Stimulated activated effector memory CD8-positive, alpha-beta T cell treated with anti-CD3 and anti-CD28 coated beads, Interleukin-12 subunit alpha, Interleukin-12 subunit beta, amount 100 ng/mL, for 72 hours (primary cell): ENCODE measurements at places on chromosomes 1 and 21.

- DNase-seq = no peak
Observed at GRCh38 chr1:149967041-149967440, 30.4 kb upstream of the MTMR11 start.

GRCh38 chr1:228825840-228826484 is 90.7 kb downstream of the RHOU start:
- no peak for DNase-seq

DNA sequence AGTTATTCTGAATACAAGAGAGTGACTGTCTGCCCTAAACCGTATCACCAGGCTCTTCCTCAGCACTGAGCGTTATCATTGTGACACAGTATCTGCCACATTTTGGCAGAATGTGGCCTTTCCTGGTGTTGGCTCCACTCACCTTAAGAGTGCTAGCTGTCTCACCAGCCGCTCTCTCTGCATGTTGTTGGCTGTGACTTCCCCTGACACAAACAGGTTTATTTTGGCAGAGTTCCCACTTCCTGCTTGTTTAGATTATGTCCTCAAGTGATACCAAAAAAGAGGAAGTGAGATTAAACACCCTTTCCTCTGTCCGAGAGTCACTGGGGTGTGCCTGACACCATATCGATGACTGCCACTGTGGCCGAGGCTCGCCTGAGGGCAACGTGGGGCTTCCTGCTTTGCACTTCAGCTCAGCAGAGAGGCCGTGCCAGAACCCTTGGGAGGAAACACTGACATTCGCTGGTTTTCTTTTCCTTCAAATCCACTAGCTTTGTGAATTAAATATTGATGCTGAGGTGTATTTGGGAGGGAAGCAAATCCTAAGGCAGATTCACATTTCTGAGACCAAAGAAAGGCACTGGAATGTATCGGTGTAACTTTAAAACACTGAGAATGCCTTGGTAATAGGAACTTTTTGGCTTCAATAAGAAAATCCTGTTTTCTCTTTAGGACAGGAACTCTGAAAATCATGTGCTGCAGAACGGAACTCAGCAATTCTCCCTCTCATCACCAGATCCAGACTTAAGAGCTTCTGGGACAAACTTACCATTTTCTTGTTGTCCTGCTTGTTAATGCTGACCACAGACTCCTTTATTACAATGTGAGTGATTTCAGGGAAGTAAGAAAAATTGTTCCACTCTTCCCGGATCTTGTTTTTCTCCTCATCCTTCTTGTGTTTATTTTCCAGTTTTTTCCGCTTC is 102.1 kb downstream of the JAK1 start:
- peak; percentile 22 for DNase-seq

- DNase-seq = no peak
Observed at GRCh38 chr1:20076710-20077461, 6.9 kb downstream of the PLA2G5 start.

GRCh38 chr1:6891781-6892579 is 106.7 kb downstream of the CAMTA1 start:
- DNase-seq = no peak

- DNase-seq = no peak
Observed at GRCh38 chr1:192639607-192640368, 3.8 kb downstream of the RGS13 start.

GRCh38 chr1:76066394-76066793 is 8.2 kb upstream of the ST6GALNAC3 start:
- no peak for DNase-seq

- DNase-seq = no peak
Observed at GRCh38 chr1:5526385-5526750, 465.9 kb downstream of the NPHP4 start.

- DNase-seq = peak; percentile 57
Observed at GRCh38 chr1:96845464-96845863, 123.9 kb downstream of the PTBP2 start.

DNA sequence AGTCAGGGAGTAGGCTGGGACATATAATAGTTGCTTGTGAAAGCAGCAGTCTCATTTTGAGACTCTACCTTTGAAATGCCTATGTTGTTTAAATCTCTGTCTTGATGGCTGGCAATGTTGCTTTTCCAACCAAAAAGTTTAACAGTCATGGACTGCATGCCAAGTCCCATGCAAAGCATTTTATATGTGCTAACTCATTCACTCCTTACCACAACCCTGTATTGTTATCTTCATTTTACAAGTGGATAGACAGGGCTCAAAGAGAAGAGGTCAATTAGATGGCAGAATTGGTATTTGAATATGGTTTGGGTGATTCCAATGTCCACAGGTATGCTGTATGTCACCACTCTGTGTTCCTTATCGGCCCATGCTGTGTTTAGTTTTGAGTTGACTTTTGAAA is 331.4 kb upstream of the USP24 start:
- no peak for DNase-seq

- no peak for DNase-seq
Observed at GRCh38 chr1:232890340-232890943, 60.0 kb upstream of the NTPCR start.

- no peak for DNase-seq
Observed at GRCh38 chr1:236645016-236645680, 40.8 kb upstream of the HEATR1 start.

DNA sequence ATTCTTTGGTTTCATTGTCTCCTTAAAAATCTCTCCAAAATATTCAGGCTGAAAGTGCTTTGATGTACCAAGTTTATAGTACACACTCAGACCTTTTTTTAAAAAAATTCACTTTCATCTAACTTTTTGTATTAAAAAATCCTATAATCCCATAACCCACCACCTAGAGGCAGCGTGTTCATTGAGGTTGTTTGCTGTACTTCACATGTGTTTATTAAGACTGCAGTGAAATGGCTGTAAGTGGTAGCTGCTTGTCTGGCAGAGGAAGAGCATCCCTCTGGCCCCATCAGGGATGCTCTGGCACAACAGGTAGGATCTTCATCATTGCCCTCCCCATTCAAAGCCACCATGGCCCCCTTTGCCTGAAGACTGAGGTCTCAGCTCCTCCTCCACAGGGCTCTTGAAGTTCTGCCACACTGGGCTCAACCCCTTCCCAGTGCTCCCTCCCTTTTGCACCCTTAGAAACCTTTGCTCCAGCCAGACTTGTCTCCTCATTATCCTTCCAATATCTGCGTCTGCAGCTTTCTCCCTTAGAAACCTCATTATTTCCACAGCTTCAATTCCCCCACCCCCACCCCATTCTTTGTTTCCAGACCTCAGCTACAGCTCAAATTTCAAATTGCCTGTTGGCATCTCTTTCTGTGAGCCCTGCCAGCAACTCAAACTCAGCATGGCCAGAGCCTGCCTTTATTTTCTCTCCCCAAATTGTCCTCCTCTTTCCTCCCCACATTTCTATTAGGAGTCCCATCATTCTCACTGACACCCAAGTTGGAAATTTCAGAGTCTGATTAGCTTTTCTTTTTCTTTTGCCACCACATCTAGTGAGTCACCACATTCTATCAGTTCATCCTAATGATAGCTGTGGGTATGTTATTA is 369.6 kb upstream of the USP24 start:
- DNase-seq = no peak

GRCh38 chr1:79472067-79472656 is 465.6 kb upstream of the ADGRL4 start:
- DNase-seq = no peak

DNA sequence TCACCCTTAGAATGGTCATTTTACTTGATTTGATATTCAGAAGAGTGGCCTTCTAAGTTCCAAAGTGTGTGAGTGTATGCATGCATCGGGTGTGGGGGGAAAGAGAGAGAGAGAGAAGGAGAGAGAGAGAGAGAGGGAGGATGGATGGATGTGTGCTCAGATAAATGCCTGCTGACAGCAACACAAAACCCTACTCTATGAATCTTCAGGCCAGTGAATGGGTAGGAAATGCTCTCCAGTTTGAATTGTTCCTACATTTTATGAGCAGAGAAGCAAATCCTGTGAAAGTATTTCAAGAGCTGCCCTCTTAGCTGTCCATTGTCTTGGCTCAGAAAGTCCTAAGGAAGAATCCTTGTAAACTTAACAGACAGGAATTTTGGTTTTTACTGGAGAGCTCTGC is 7.4 kb downstream of the JAM2 start:
- no peak for DNase-seq

GRCh38 chr1:170590921-170591705 is 59.1 kb downstream of the GORAB start:
- no peak for DNase-seq

DNA sequence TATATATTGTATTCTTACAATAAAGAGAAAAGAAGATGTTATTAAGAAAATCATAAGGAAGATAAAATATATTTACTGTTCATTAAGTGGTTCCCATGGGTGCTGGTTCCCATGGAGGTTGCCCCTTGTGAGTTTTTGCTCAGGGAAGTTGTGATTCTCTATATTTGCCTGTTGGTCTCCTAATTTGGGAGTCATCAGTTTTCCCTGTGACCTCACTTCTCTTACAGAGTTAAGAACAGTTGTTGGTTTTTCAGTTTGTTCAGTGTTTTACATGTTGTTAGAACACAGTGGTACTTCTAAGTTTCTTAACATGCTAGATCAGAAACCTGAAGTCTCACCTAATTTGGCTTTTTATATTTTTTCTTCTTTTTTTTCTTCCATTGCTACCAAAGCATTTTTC is 109.2 kb downstream of the OSBPL9 start:
- DNase-seq = no peak

DNA sequence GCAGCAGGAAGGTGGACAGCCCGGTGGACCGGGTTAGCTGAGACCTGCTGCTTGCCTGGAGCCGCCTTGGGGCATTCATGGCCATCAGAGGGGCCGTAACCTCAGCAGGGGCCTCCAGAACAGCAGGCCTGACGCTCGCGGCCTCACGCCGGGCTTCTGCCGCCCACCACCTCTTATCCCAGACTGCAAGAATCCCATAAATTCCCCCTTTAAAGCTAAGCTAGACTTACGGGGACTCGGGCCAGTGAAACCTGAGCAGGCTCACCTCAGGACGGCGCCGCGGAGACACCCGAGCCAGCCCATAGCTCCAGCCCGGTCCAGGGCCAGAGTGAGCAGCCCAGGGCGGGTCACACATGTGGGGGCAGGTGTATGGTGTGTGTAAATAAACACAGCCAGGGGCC is 132.3 kb downstream of the GLIS1 start:
- no peak for DNase-seq

DNA sequence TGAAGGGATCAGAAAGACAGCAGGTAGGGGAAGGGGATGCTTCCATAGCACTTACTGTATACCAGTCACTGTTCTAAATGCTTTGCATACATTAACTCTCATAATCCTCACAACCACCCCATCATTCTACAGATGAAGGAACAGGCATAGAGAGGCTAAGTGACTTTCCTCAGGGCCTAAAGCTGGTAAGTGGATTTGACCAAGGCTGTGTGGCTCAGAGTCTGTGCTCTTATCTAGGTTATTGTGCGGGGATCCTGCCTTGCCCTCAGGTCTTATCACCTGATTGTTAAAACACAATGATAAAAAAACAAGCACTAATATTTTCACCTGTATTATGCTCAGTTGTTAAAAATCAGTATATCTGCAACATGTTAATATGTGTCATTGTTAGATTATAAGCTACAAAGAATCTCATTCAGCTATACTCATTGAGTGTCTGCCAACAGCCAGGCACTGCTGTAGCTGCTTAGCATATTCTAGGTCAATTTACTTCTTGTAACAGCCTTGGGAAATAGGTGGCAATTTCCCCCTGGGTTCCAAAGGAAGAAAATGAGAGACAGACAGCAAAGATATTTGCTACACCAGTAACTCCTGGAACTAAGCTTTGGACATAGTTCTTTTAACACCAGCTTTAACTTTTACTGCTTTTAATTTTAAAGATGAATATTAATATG is 38.6 kb upstream of the RBM15 start:
- DNase-seq = no peak

DNA sequence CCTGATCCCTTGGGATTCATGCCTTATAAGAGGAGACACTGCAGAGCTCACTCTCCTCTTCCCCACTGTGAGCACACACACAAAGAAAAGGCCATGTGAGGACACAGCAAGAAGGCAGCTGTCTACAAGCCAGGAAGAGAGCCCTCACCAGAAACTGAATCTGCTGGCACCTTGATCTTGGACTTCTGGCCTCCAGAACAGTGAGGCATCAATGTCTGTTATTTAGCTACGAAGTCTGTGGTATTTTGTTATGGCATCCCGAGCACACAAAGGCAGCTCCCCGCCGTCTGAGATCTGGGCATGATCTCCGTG is 47.1 kb upstream of the RPL11 start:
- no peak for DNase-seq

GRCh38 chr21:25456672-25457071 is 150.6 kb downstream of the MRPL39 start:
- peak; percentile 66 for DNase-seq

DNA sequence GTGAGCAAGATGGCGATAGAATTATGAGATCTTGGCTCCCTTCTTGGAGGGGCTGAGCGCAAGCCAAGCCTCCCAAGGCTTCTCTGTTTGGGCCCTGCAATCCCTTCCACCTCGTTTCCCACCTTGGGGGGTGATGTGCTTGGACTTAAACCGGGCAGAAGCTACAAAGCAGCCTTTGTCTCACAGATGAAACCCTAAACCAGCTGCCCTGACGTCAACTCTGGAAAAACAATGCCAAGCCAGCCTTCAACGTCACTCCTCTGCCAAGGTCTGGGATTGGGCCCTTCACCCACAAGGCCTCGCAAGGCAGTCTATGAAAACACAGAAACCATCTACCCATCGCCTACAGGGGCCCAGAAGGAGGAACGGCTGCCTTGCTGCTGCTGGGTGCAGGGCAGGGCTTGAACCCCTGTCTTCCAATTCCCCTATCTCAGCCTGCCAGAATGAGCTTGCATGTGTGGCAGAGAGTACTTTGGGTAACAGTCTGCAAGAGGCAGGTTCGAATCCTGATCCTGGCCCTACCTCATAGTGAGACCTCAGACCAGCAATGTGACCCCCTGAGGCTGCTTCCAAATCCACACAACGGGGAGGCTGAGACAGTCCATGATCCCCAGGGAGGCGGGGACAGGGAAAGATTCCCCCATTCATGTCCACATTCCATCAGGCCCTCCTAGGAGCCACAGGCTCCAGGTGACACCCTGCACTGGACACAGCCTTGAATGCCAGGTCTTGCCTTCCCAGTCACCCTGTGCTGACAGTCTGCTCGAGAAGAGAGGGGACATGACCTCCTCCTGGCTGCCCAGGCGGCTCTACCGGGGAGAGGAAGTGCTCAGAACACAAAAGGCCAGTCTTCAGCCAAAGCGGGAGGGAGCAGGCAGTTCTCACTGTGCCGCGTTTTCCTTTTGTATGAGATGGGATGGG is 15.0 kb downstream of the IFFO2 start:
- no peak for DNase-seq

DNA sequence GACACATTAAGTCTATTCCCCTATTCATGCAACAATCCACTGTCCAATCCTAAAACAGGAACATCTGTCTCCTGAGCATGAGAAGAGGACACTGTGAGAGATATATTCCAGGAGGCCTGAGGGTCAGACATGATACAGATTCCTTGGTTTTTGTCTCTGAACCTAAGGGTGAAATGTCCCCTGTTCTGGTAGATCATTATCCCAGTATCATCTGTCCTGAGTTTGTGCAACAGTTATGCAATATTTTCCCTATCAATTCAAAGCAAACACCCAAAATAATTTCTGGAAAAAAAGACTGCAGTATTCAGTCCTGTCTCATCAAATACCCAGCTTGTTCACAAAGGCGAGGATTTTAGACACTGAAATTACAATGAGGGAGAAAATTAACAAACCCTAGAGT is 61.4 kb downstream of the PRKAB2 start:
- DNase-seq = no peak
